Upper lobe of left lung (tissue), 6 donors: ENCODE measurements at places on chromosomes 12 and 14. TPM values are rescaled to one million over a fixed set of nuclear protein-coding genes. Genes with fewer than 3 reads are reported as not detected.
A peak's percentile ranks its signal among the peaks of the same experiment; 100 is the strongest.

Gene BICDL1
- 19.9 TPM for total RNA-seq

GRCh38 chr12:80504389-80505163 is 60.5 kb downstream of the PTPRQ start:
- DNase-seq = no peak
- H3K36me3 ChIP-seq = no peaks in the 10 kb centered on the region
- no peaks in the 10 kb centered on the region for H3K27me3 ChIP-seq
- no peaks in the 10 kb centered on the region for H3K4me1 ChIP-seq

Gene METTL17
- total RNA-seq = 39.2 TPM

GRCh38 chr12:41917938-41918341 is 226.7 kb downstream of the GXYLT1 start:
- H3K27me3 ChIP-seq = no peaks in the 10 kb centered on the region
- no peaks in the 10 kb centered on the region for H3K36me3 ChIP-seq
- H3K27ac ChIP-seq = no peak overlapping the region
- H3K4me1 ChIP-seq = no peaks in the 10 kb centered on the region
- H3K4me3 ChIP-seq = no peak overlapping the region

DNA sequence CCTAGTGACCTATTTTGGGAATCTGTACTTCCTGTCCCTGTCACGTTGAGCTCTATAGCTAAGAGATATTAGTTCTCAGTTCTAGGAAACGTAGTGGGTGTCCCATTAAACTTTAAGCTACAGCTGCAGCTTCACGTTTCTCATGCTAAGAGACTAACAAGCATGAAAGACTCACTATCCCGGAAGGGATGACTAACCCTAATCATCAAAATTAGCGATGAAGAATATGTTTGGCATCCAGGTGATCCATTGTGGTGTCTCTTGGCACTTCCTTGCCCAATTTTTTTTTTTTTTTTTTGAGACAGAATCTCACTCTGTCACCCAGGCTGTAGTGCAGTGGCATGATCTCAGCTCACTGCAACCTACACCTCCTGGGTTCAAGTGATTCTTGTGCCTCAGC is 11.0 kb upstream of the LALBA start:
- H3K27ac ChIP-seq = no peak overlapping the region
- H3K27me3 ChIP-seq = no peaks in the 10 kb centered on the region
- no peaks in the 10 kb centered on the region for H3K36me3 ChIP-seq
- DNase-seq = no peak
- H3K4me3 ChIP-seq = no peak overlapping the region

GRCh38 chr14:95067526-95067925 is 89.8 kb downstream of the DICER1 start:
- H3K4me1 ChIP-seq = no peaks in the 10 kb centered on the region
- H3K4me3 ChIP-seq = no peak overlapping the region
- DNase-seq = peak; percentile 24

DNA sequence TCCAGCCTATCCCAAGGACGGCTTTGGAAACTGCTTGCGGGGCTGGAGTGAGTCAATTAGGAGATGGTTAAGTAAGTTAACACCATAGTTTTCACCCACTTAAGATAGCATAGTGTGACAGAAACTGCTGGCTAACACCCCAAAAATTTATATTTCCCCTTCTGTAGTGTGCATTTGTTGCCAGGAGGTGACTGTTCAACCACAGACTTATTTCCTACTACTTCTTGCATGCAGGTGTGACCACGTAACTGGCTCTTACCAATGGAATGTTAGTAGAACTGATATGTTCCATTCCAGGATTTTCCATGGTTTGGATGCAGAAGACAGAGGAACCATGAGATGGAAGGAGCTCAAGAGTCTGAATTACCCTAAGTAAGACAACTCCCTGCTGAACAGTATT is 52.9 kb upstream of the SLC35F4 start:
- no peaks in the 10 kb centered on the region for H3K36me3 ChIP-seq
- no peak for DNase-seq
- H3K27ac ChIP-seq = no peak overlapping the region

DNA sequence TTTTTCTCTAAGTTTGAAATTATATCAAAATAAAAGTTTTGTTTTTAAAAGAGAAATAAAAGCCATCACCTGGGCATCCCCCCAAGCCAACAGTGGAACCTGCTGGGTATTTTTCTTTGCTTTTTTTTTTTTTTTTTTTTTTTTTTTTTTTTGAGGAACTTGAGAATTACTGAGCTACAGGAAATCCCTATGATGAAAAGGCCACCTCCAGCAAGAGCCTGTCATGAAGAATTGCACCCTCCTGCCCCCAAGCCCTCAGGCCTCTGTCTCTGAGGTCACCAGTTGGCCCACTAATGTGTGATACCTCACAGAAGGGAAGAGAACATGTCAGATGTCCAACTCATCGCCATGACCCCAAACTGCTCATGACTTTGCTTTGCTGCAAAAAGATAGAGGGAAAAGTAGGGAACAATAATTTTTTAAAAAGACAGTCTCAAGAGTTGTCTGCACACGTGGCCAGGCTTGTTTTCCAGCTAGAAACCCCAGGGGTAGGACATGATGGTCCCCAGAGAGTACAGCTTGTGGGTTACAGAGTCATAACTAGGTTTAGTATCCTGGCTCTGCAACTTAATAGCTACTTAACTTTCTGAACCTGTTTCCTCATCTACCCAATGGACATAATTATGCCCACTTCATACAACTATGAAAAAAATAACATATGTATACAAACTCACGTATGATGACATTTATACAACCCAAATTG is 124.3 kb upstream of the EGLN3 start:
- DNase-seq = no peak
- H3K27me3 ChIP-seq = no peaks in the 10 kb centered on the region

Gene TAS2R10
- total RNA-seq = 0.46 TPM

Gene CACNA2D4
- 3.3 TPM for total RNA-seq

DNA sequence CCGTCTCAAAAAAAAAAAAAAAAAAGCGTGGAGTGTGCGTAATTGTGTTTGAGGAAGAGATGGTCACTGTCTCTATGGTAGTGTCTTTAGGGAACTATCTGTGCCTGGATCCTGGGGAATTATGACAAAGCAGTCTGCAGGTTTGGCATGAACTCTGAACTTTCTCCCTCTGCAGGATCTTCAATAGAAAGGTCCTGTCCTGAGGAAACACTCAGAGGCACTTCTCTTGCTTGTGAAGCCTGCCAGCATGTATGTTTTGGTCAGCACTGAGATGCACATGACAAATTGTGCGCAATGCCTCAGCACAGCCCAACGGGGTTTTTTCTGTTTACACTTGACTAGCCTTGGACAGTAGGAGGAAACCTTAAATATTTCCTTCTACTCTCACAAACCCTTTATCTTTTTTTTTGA is 46.6 kb downstream of the ATF7 start:
- no peaks in the 10 kb centered on the region for H3K36me3 ChIP-seq
- peak overlapping the region; percentile 40 for H3K27ac ChIP-seq

GRCh38 chr12:98955284-98955683 is 310.2 kb downstream of the APAF1 start:
- no peaks in the 10 kb centered on the region for H3K4me1 ChIP-seq
- no peak overlapping the region for H3K4me3 ChIP-seq
- no peaks in the 10 kb centered on the region for H3K36me3 ChIP-seq
- DNase-seq = no peak
- no peak overlapping the region for H3K27ac ChIP-seq
- H3K27me3 ChIP-seq = no peaks in the 10 kb centered on the region

- no peaks in the 10 kb centered on the region for H3K27me3 ChIP-seq
- H3K27ac ChIP-seq = no peak overlapping the region
- DNase-seq = no peak
- no peak overlapping the region for H3K4me3 ChIP-seq
- H3K36me3 ChIP-seq = no peaks in the 10 kb centered on the region
Observed at GRCh38 chr14:103319422-103319821, 14.6 kb upstream of the EIF5 start.

DNA sequence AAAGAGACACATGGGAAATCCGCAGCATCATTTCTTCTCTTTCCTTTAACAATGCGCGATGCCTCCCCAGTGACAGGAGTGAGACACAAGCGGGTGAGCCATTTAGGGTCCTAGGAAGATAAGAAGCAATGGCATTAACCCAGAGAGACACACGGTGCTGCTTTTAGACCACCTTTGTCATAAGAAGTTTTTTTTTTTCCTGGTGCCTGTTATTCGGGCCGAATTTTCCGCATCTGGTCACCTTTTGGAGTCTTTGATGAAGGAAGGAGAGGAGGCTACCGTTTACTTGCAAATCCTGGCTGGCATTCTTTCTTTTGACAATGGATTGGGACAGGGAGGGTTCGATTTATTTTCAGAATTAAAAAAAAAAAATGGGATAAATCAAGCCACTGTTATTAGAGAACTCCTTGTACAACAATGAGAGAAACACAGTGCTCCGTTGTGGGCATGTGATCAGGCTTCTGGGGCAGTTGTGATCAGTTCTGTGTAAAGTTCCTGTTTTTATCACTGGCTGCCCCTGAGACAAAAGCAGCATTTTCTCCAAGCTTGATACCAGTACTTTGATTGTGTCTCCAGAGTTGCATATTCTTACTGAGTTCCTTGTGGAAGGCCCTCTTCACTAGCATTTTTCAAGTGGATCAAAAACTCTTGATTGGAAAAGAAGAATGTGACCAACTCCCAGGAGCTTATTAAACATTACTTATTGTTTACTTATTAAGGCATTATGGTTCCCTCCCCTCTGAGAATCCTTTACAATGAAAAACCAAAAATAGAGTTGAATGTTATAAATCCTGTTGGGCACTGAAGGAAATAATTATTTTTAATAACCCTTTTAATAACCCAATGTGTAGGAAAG is 1.1 kb downstream of the DIP2B start:
- DNase-seq = peak; percentile 58
- peaks cover 41% of the 10 kb centered on the region for H3K4me1 ChIP-seq
- peak overlapping the region; percentile 72 for H3K4me3 ChIP-seq
- no peaks in the 10 kb centered on the region for H3K36me3 ChIP-seq
- H3K27ac ChIP-seq = peak overlapping the region; percentile 99
- no peaks in the 10 kb centered on the region for H3K27me3 ChIP-seq

DNA sequence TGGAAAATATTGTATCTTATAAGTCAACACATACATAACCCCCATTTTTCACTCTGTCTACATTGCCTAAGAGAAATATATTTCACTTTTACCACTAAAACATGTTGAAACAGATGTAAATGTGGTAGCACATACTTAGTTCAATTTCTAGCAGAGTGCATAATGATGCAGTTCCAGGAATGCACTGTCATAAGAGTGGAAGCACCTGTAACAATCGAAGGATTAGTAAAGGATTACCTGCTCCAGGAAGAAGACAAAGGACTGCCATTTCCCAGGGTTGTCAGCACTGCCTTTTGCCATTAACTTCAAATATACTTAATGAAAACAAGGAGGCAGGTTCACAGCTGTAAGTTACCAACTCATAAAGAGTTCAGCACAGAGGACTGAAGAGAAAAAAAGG is 24.6 kb downstream of the DAD1 start:
- H3K4me3 ChIP-seq = no peak overlapping the region
- H3K27ac ChIP-seq = no peak overlapping the region
- peaks cover 28% of the 10 kb centered on the region for H3K4me1 ChIP-seq
- H3K36me3 ChIP-seq = peaks cover 47% of the 10 kb centered on the region
- DNase-seq = no peak

- DNase-seq = no peak
- no peaks in the 10 kb centered on the region for H3K4me1 ChIP-seq
- no peaks in the 10 kb centered on the region for H3K27me3 ChIP-seq
- no peak overlapping the region for H3K4me3 ChIP-seq
- no peak overlapping the region for H3K27ac ChIP-seq
Observed at GRCh38 chr12:97313471-97314190, 149.0 kb upstream of the RMST start.

Gene IFNG-AS1
- total RNA-seq = not detected

Gene PRB2
- total RNA-seq = not detected

- H3K36me3 ChIP-seq = peaks cover 26% of the 10 kb centered on the region
- no peaks in the 10 kb centered on the region for H3K27me3 ChIP-seq
- peak overlapping the region; percentile 16 for H3K27ac ChIP-seq
- H3K4me1 ChIP-seq = no peaks in the 10 kb centered on the region
Observed at GRCh38 chr14:101927859-101928258, 36.5 kb upstream of the DYNC1H1 start.

DNA sequence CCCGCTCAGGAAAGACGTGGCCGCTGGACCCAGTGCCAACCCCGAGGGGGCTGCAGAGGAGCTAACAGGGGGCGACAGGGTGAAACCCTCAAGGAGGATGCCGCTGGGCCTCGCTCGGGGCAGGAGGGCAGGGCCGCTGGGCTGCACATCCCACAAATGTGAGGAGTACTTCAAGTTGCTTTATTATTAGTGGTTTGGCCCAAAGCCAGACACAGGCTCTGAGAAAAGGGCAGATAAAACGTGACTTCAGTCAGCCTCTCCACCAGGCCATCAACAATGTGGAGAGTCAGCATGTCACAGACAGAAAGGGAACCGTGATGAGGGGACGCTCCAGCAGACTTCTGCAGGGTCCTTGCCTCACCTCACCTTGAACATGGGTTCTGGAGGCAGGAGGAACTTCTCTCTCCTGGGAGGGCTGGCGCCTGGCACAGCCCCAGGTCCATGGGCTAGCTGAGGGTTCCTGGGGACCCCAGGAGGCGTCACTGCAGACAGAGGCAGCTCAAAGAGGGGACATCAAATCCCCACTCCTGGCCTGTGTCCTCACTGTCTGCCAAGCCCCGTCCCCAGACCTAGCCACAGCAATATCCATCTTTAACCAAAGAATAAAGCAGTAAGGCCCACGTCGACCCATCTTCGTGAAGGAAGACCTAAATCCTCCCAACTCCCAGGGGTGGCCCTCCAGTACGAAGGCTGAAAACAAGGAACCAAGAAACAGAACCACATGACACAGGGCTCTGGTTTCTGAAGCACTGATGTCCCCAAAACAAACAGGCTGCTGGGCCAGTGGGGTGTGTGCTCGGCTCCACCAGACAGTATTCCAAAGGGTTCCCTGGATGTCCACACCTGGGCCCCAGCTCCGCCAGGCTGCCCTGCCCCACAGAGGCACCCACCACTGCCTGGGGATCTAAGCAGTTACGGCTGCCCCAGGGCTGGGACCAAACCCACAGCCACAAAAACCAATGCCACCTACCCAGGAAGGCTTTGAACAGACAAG is 35.1 kb downstream of the CCDC85C start:
- DNase-seq = no peak
- H3K27me3 ChIP-seq = no peaks in the 10 kb centered on the region

- DNase-seq = no peak
- no peaks in the 10 kb centered on the region for H3K4me1 ChIP-seq
- H3K36me3 ChIP-seq = no peaks in the 10 kb centered on the region
- H3K27me3 ChIP-seq = no peaks in the 10 kb centered on the region
Observed at GRCh38 chr12:107458990-107459389, 226.6 kb upstream of the PWP1 start.

Gene DLK1
- total RNA-seq = not detected
